ENCODE measurements at places on chromosomes 3 and 15.

- no peaks in the 10 kb centered on the region for H3K4me1 ChIP-seq
- H3K27me3 ChIP-seq: no peaks in the 10 kb centered on the region
- no peaks in the 10 kb centered on the region for H3K36me3 ChIP-seq
- H3K27ac ChIP-seq: no peak overlapping the region
- H3K4me3 ChIP-seq: no peak overlapping the region
Observed at GRCh38 chr3:100761211-100761942, 52.1 kb downstream of the TFG start.

DNA sequence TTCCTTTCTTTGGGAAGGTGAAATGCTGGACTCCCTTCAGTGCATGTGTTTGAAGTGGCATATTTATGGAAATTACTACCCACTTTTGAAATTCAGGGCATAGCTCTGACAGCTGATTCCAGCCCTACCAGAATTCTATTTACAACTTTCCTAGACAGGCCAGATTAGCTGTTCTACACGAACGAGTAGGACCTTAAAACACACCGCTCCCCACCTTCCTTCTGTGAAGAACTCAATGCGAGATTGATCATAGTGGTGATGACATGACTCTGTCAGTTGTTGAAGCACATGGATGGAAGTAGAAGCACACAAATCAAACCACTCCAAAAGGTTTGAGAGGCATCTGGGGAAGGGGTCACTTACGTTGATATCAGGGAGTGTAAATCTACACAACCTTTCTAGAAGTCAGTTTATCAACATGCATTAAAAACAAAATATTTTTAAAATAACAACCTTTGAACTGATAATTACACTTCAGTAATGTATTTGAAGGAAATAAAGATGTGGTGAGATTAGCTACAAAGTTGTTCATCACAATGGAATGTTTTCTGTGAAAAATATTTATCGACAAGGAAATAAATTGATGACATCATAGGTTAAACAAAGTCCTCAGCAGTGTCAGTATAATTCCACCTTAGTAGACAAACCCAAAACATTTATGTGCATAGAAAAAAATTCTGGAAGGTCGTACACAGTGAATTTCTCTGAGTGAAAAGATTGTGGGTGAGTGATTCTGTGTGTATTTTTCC lies 29.8 kb downstream of the RARB start:
- no peak overlapping the region for H3K27ac ChIP-seq
- H3K36me3 ChIP-seq: no peaks in the 10 kb centered on the region
- DNase-seq: no peak
- no peak overlapping the region for H3K4me3 ChIP-seq

DNA sequence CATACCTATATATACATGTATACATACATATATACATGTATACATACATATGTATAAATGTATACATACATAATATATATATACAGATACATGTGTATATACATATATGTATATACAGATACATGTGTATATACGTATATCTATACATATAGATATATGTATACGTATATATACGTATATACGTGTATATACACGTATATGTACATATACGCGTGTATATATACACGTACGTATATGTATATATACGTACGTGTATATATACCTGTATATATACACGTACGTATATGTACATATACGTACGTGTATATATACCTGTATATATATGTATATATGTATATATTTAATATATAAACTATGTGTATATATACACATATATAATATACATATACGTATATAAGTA lies 955.2 kb downstream of the AGBL1 start:
- H3K4me3 ChIP-seq: no peak overlapping the region
- H3K27ac ChIP-seq: no peak overlapping the region
- no peaks in the 10 kb centered on the region for H3K27me3 ChIP-seq
- no peaks in the 10 kb centered on the region for H3K36me3 ChIP-seq
- no peak for DNase-seq

- H3K36me3 ChIP-seq: no peaks in the 10 kb centered on the region
- H3K4me3 ChIP-seq: no peak overlapping the region
- no peaks in the 10 kb centered on the region for H3K27me3 ChIP-seq
- no peak for DNase-seq
- H3K27ac ChIP-seq: no peak overlapping the region
- H3K4me1 ChIP-seq: peaks cover 14% of the 10 kb centered on the region
Observed at GRCh38 chr3:69082361-69082760, 2.2 kb upstream of the UBA3 start.

- H3K27ac ChIP-seq: no peak overlapping the region
- H3K27me3 ChIP-seq: no peaks in the 10 kb centered on the region
- no peak for DNase-seq
- H3K4me3 ChIP-seq: no peak overlapping the region
- no peaks in the 10 kb centered on the region for H3K36me3 ChIP-seq
Observed at GRCh38 chr3:109927726-109928125, 590.4 kb upstream of the DPPA4 start.

DNA sequence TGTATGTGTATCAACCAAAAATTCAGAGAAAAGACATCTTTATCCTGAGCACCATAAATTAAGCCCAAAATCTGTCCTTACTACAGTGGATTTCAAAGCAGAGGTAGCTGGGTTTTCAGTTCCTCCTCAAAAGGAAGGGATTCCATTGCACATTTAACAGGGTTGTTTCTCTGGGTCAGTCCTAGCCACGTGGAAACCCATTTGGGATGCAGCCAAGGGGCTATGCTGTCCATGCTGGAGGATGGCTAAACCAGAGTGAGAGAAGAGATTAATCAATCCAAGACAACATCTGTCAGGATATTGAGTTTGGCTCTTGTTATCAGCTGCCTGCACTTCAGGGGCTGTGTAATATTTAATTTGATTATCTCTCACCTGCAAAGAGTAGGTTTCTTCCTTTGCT lies 28.1 kb downstream of the LSAMP start:
- no peak overlapping the region for H3K27ac ChIP-seq
- H3K4me1 ChIP-seq: no peaks in the 10 kb centered on the region
- no peak for DNase-seq
- no peaks in the 10 kb centered on the region for H3K27me3 ChIP-seq

GRCh38 chr15:38961931-38962330 lies 397.3 kb upstream of the RASGRP1 start:
- H3K27ac ChIP-seq: no peak overlapping the region
- H3K27me3 ChIP-seq: no peaks in the 10 kb centered on the region
- H3K36me3 ChIP-seq: no peaks in the 10 kb centered on the region

DNA sequence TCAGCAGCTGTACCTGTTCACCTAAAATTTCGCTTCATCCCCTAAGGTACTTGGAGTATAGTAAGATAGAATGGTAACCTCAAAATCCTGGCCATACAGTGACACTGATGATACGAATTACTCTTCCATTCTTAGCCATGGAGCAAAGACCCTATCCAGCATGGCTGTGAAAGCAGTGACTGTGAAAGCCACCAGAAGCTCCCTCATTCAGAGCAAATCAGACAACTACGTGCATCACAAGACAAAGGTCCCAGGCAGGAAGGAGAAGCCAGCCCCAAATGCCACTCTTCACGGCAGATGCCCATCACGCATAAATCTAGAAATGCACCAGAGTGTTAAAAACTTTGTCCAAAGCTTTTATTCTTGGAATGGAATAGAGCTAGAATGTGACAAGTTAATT lies 99.4 kb downstream of the GABRB3 start:
- no peaks in the 10 kb centered on the region for H3K27me3 ChIP-seq
- no peak for DNase-seq
- peaks cover 3% of the 10 kb centered on the region for H3K4me1 ChIP-seq
- H3K36me3 ChIP-seq: no peaks in the 10 kb centered on the region
- H3K27ac ChIP-seq: no peak overlapping the region
- no peak overlapping the region for H3K4me3 ChIP-seq

DNA sequence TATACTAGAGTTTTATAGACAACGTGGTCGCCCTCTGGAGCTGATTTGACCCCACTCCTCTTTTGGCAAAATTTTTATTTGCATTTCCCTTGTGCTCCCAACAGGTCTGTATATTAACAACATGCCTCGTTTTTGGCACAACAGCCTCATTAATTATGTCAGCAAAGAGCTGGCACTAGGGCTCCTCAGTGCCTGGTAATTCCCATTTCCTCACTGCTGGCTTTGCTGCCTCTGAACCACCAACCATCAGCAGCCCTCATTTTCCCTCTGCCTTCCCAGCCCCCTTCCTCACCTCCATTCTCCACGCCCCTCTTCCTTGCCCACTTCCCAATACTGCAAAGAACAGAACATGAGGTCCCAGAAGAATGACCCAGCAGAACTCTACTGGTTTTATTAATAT lies 204.8 kb downstream of the ABHD5 start:
- H3K27ac ChIP-seq: no peak overlapping the region
- H3K4me1 ChIP-seq: peaks cover 2% of the 10 kb centered on the region
- H3K27me3 ChIP-seq: no peaks in the 10 kb centered on the region

DNA sequence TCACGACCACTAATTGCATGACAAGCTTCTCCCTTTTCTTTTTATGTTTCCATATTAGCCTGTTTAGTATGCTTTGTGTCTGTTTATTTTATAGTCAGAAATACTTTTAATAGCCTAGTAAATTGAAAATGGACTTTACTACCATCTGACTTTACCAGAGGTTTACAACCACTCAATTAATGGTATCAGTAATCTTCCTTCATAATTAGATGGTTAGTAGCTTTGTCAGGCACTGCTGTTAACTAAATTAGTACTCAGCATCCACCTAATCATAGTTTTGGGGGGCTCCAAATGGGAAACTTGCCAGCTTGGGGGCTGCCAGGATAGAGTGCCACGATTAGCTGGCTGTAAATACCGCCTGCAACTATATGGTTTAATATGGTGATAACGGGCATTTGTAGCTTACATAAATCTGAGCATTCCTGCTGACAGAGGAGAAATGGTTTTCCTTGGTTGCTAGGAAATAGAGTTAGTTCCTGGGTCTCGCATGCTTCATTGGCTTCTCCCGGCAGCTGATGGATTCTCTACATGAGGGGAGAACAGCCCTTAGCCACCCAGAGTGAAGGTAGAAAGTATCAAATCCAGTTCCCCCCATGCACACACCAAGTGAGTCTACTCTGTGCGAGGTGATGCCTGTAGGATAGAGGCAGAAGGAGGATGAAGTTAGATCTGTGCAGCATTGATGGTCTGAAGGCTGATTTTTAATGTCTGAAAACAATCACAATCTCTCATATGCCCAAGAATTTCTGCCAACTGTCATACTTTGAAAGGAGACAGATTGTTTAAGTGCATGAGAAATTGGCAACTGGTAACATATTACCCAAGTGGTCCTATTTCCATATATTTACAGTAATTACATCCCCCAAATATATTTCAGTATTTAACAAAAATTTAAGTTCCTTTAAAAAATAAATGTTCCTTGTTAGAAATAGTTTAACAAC lies 326.6 kb upstream of the PROK2 start:
- H3K4me1 ChIP-seq: peaks cover 1% of the 10 kb centered on the region
- no peaks in the 10 kb centered on the region for H3K36me3 ChIP-seq
- no peak overlapping the region for H3K27ac ChIP-seq
- H3K27me3 ChIP-seq: peaks cover 12% of the 10 kb centered on the region
- no peak overlapping the region for H3K4me3 ChIP-seq
- no peak for DNase-seq

- H3K4me1 ChIP-seq: no peaks in the 10 kb centered on the region
- no peaks in the 10 kb centered on the region for H3K36me3 ChIP-seq
- H3K4me3 ChIP-seq: no peak overlapping the region
- DNase-seq: no peak
- H3K27me3 ChIP-seq: no peaks in the 10 kb centered on the region
- H3K27ac ChIP-seq: no peak overlapping the region
Observed at GRCh38 chr3:75886971-75887526, 101.7 kb upstream of the ZNF717 start.

DNA sequence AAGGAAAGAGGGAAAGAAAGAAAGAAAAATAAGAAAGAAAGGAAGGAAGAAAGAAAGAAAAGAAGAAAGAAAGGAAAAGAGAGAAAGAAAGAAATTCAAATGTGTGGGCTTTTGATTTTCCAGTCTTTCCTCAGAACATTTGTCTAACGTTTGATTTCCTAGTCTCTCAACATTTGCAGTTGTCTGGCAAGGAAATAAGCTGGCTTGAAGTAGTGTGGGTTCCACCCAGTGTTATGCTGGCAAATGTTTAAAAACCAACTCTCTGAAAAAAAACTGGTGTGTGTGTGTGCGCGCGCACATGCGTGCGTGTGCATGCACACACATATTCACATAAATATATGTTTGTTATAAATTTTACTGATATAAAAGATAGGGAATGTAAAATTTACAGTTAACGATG lies 54.6 kb upstream of the C3orf49 start:
- H3K27ac ChIP-seq: no peak overlapping the region
- H3K27me3 ChIP-seq: no peaks in the 10 kb centered on the region
- H3K4me3 ChIP-seq: no peak overlapping the region
- no peaks in the 10 kb centered on the region for H3K36me3 ChIP-seq

GRCh38 chr3:72682936-72683452 lies 165.3 kb downstream of the SHQ1 start:
- H3K27me3 ChIP-seq: no peaks in the 10 kb centered on the region
- H3K4me3 ChIP-seq: no peak overlapping the region
- no peaks in the 10 kb centered on the region for H3K36me3 ChIP-seq
- no peak overlapping the region for H3K27ac ChIP-seq

DNA sequence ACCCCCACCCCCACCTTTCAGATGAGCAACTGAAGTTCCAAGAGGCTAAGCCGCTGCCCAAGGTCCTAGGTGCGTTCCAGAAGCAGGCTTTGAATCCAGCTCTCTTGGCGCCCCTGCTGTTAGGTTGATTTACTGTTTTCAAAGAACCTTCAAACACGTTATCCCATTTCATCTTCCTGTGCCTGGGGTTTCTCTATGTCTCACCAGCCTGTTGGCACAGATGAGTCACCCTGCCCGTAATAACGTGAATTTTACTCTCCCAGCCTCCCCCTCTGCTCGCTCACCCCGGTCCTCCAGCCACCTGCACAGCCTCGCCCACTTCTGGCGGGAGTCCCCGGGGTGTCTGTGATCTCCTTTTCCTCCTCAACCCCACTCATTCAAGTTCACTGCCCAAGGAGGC lies 13.0 kb upstream of the TSEN2 start:
- no peak overlapping the region for H3K4me3 ChIP-seq
- no peak for DNase-seq
- no peak overlapping the region for H3K27ac ChIP-seq

- no peak overlapping the region for H3K27ac ChIP-seq
- no peak overlapping the region for H3K4me3 ChIP-seq
- H3K4me1 ChIP-seq: no peaks in the 10 kb centered on the region
- no peaks in the 10 kb centered on the region for H3K27me3 ChIP-seq
- H3K36me3 ChIP-seq: peaks cover 4% of the 10 kb centered on the region
Observed at GRCh38 chr3:88141458-88142083, 8.2 kb upstream of the C3orf38 start.

GRCh38 chr3:128416578-128417211 lies 50.0 kb downstream of the DNAJB8 start:
- H3K4me3 ChIP-seq: no peak overlapping the region
- peaks cover 2% of the 10 kb centered on the region for H3K4me1 ChIP-seq
- no peak overlapping the region for H3K27ac ChIP-seq
- H3K36me3 ChIP-seq: no peaks in the 10 kb centered on the region

DNA sequence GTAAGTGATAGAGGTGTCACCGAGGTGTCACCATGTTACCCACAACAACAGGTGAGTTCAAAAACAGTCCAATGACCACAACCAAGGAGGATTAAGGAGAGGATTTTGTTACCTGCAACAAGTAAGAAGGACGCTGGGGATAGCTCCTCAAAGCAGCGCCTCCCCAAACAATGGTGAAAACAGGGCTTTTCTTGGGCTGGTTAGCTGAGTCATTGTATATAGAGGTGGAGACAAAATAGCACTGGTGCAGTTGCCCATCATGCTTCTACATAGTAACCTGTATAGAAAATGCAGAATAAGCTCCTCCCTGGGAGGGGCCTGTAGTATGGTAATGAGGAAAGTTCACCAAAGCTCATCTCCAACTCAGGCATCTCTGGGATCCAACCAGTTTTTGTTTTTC lies 116.9 kb upstream of the EIF1B start:
- H3K4me3 ChIP-seq: no peak overlapping the region
- no peaks in the 10 kb centered on the region for H3K27me3 ChIP-seq
- H3K27ac ChIP-seq: no peak overlapping the region
- H3K4me1 ChIP-seq: no peaks in the 10 kb centered on the region
- H3K36me3 ChIP-seq: no peaks in the 10 kb centered on the region
